ENCODE measurements at places on chromosomes 1 and 21.

DNA sequence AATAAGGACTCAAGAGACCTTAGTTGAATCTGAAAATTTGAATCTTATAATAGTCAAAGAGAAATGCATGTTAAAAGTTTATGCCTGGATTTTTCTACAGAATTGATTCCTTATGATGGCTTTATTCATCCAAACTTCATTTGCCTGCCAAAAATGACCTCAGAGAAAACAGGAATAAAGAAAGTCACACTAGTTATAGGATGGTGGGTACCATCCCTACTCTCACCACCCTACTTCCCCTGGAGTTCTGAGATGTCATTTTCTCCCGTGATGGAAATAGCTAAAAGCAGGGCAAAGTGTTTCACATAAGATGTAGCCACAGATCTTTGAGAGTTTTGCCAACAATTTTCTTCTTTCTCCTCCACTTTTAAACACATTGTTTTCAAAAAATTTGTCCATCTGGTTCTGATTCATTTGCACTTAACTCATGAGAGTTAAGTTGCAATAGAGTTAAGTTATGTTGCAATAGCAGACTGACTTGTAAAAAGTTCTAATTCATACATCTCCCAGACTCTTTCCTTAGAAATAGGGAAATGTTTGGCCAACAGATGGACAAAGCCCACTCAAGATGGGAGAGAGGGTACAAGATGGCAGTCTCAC is 384.6 kb downstream of the PLPP3 start:
- no peak for DNase-seq

GRCh38 chr1:18411820-18412641 is 68.7 kb upstream of the KLHDC7A start:
- no peak for DNase-seq

DNA sequence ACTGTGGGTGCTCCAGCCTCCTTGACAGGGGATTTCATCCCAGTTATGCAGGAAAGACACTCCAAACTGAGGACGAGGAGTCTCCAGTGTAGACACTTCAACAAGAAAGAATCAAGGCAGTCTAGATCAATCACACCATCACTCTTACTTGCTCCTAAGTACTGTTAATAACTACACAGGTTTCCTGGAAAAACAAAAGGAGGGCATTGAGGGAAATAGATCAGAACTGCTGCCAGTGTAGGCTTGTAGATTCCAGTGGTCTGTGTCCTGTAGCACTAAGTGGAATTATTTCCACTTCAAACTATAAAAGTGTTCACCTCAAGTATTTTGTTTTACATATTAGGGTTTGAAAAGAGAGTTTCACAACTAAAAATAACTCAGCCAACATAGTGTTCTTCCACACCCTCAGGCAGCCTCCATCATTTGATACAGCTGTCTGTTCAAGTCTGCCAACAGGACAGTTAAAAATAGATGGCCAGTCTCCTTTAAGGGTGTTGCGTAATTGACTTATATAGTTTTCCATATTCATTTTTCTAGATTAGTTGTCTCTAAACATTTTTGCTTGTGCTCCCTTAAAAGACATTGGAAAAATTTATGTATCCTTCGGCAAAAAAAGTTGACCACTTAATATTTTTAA is 32.0 kb upstream of the AGL start:
- DNase-seq: no peak

GRCh38 chr1:233905416-233906051 is 1.1 kb downstream of the SLC35F3 start:
- peak; percentile 46 for DNase-seq

DNA sequence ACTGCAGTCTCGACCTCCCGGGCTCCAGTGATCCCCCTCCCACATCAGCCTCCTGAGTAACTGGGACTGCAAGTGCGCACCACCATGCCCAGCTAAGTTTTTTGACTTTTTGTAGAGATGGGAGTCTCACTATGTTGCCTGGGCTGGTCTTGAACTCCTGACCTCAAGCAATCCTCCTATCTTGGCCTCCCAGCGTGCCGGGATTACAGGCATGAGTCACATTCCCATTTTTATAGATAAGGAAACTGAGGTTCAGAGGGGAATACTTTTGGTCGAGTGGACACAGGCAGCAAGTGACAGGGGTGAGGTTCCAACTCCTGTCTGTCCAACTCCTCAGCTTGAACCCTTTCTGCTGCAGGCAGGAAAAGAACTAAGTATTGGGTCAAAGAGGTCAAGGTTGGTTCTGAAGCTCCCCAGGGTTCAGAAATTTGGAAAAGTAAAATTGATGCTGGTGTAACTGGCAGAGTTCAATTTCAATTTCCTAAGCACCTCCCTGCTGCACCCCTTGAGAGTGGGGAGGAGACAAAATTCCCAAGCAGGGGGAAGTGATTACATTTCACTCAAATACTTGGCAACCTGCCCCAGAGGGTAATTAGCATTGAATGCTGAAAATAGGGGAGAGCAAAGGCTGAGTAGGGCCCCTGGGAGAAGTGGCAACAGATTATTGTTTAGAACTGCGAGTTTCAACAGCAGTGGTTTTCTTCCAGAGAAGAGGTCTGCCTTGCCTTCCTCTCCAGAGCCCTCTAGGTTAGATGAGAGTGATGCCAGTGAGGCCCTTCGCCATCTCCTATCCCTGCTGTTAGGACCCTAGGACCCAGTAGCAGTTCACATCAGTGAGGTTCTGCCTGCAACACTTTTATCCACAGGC is 17.5 kb upstream of the ALPL start:
- no peak for DNase-seq

DNA sequence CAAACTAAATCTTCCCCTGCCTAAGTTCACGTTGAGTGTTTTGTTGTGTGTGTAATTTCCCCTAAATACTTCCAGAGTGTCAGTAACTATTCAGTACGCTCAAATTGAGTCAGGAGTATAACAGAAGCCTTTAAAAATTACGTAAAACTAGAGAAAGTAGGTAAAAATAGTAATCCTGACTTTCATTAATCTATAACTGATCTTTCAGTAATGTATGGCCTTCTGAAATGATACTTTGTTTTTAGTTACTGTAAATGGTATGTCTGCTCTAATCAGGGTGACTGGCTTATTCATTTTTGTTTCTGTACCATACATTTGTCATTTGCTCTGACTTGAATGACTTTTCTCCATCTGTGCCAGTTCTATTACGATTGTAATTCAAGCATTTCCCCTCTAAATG is 29.4 kb downstream of the MIER1 start:
- no peak for DNase-seq

DNA sequence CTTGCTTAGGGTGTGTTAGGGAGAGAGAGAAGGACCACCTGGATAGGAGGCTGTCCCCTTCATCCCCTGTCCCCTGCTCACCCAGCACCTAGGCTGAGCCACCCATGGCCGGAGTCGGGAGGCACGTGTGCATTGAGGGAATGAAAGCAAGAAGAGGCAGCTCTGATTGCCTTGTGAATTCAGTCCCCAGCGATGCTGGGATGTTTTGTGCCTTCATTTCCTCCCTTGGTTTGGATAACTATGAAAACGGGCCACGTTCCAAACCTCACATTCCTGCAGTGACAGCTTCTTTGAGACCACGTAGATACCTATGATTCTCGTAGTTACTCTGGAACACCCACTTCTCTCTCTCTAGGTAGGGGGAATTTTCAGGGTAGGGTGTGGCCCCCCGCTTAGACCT is 67.1 kb downstream of the MAN1C1 start:
- no peak for DNase-seq

DNA sequence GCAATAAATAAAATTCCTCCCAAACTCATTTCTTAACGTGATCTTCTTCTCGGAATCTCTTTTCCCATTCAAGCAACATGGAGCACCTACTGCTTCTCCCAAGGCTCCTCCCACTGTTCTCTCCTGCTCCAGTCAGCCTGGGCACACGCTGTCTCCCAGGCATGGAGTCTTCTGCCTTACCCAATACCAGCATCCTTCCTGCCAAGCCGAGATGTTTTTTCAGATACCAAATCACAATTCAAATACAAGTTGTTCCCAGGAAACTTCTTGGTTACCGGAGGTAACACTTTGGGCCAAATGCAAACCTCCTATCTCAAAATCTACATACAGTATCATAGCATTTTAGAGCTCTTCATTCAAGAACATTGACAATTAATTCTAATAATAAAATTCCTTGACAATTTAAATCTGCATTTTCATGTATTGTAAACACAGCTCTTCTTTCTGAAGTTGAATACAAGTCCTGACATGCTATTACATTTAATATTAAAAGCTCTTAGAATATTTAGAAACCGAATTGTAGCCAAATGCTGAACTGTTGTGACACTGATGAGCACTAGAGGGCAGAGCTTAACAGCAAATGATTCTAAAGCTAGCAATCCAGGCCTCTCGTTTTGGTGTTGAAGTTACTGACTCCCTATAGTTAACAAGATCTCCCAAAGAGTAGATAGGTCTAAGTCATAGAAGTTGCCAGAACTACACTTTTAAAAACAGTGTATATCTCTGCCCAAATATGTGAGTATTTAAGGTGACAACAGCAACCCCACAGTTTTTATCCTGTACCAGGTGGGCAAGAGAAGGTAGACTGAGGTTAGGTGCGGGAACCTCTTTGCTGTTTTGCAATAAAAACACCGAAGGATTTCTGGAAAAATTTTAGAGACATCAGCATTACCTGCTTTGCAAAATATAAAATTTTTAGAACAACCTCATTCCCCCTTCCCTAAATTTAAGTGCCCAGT is 52.3 kb downstream of the BCAR3 start:
- peak; percentile 90 for DNase-seq

- DNase-seq: no peak
These were observed 26.7 kb downstream of the SUSD4 start for GRCh38 chr1:223337174-223337869.

GRCh38 chr1:904310-904950 is 19.3 kb upstream of the SAMD11 start:
- DNase-seq: peak; percentile 79

DNA sequence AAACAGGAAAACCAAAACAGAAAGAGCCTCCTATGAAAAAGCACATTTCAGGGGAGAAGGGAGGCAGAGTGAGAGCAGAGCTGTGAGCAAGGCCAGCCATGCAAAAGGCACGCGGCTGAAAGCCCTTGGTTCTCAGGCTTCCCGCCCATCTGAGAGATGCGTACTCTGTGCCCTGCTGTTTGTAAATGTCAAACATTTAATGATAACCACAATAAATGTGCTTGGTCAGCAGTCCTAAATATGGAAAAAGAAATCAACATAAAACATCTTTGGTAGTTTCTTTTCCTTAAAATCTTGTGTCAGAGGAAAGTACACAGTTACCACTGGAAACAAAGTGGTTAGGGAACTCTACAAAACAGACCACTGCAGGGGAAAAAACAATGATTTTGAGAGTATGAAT is 283.1 kb downstream of the DSCAM start:
- no peak for DNase-seq

GRCh38 chr1:47631411-47631995 is 193.7 kb downstream of the FOXD2 start:
- DNase-seq: no peak

- DNase-seq: peak; percentile 80
These were observed 82.8 kb downstream of the DMRTB1 start for GRCh38 chr1:53541761-53542550.

GRCh38 chr1:38728585-38728908 is 131.0 kb downstream of the RRAGC start:
- DNase-seq: no peak

GRCh38 chr1:40877698-40878097 is 15.5 kb upstream of the CITED4 start:
- DNase-seq: peak; percentile 52

GRCh38 chr1:39789571-39790110 is 976 bp upstream of the BMP8B start:
- DNase-seq: no peak

- no peak for DNase-seq
These were observed 28.8 kb upstream of the PTGFRN start for GRCh38 chr1:116880917-116881316.

DNA sequence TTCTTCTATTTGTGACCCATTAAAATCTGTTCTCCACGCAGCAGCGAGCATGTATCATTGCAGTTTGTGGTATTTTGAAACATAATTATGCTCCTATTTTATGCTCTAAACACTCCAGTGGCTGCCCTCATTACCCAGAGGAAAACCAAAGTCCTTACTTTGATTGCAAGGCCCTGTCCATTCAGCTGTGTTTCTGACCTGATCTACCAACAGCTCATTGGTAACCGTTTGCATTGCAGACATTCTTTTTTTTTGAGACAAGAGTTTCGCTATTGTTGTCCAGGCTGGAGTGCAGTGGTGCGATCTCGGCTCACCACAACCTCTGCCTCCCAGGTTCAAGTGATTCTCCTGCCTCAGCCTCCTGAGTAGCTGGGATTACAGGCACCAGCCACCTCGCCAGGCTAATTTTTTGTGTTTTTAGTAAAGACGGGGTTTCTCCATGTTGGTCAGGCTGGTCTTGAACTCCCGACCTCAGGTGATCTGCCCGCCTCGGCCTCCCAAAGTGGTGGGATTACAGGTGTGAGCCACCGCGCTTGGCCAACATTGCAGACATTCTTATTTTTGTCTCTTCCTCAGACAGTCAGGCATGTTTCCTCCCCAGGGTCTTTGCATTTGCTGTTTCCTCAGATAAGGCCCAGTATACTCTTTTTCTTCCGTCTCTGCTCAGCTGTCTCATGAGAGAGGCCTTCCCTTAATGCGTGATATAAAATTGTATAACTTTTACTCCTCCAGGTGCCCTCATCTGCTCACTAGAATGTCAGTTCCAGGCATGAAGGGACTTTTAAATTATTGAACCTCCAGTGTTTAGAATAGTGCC is 32.5 kb downstream of the THRAP3 start:
- DNase-seq: no peak

- DNase-seq: no peak
These were observed 50.2 kb downstream of the PRRX1 start for GRCh38 chr1:170714163-170714562.

DNA sequence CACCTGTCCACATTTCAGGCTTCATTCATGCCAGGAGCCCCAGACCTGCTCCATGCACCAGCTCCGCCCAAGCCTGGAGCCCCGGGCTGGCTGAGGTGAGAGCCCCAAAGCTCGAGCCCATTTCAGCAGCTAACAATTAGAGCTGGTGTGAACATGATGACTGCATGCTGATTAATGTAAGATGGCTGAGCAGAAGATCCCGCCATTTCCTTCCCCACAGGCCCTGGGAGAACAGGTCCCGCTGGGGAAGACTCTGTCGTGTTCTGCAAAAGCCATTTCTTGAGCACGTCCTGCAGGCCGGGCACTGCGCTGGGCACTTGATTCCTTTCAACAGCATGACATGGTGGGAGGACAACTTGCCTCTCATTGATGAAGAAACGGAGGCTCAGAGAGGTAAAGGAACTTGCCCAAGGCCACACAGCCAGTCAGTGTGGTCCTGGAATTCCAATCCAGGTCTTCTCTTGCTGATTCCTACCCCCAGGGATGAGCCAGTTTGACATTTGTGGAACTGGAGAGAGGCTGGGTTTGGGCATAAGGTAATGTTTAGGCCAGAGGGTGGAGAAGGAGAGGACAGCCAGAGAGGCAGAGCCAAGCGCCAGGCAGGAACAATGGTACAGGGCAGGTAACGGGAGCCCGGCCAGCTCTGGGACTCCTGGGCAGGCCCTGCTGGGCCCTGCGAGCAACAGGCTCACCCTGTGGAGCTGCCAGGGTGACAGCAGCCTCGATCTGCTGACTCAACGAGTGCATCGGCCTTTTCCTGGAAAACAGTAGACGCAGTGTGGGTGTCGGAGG is 28.1 kb upstream of the EPHA2 start:
- no peak for DNase-seq

Data from GM23338 (cell line).